ENCODE measurements at places on chromosomes 6 and 20.

DNA sequence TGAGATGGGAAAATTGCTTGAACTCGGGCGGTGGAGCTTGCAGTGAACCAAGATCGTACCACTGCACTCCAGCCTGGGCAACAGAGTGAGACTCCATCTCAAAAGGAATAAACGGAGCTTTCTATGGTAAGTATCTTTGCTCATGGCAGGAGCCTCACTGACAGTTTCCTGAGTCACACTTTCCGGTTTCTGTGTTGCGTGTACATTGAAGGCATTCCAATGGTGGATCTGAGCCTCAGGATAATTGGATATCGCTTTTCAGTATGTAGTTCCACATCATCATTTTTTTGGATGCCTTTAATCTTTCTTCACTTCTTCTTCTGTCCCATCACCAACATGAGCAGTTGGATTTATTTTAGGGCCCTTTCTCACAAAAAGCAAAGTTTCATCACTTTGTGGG lies 28.6 kb upstream of the GTSF1L start:
- DNase-seq = no peak

- no peak for DNase-seq
Measured at GRCh38 chr6:17470938-17471327, 77.5 kb downstream of the CAP2 start.

DNA sequence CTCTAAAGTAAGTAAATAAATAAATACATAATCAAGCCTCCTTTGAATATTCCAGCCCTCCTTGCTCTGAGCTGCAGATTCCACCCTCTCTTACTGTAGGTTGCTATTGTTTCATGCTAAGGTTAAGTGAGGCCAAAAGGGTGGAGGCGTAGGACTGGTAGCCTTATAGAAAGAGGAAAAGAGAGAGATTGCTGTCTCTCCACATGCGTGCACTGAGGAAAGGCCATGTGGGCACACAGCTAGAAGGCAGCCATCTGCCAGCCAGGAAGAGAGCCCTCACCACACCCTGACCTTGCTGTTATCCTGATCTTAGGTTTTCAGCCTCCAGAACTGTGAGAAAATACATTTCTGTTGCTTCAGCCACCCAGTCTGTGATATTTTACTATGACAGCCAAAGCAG lies 87.4 kb upstream of the SHLD1 start:
- no peak for DNase-seq

- DNase-seq = no peak
Measured at GRCh38 chr6:101517632-101518031, 124.1 kb downstream of the GRIK2 start.

GRCh38 chr6:41051873-41052272 lies 1.1 kb upstream of the APOBEC2 start:
- no peak for DNase-seq
